Kidney (tissue), 22 donors: ENCODE measurements at places on chromosomes 3 and 15.

- H3K27ac ChIP-seq, result peak overlapping the region; percentile 79
- H3K4me3 ChIP-seq, result peak overlapping the region; percentile 20
- peaks cover 6% of the 10 kb centered on the region for H3K4me1 ChIP-seq
- peak; percentile 89 for DNase-seq
- peaks cover 6% of the 10 kb centered on the region for H3K36me3 ChIP-seq
These were observed 5.0 kb upstream of the IL17RE start for GRCh38 chr3:9897408-9898372.

GRCh38 chr15:57609805-57610529 is 18.3 kb downstream of the MYZAP start:
- H3K4me1 ChIP-seq, result no peaks in the 10 kb centered on the region
- no peaks in the 10 kb centered on the region for H3K36me3 ChIP-seq
- H3K27me3 ChIP-seq, result no peaks in the 10 kb centered on the region
- DNase-seq, result peak; percentile 87
- H3K4me3 ChIP-seq, result no peak overlapping the region

DNA sequence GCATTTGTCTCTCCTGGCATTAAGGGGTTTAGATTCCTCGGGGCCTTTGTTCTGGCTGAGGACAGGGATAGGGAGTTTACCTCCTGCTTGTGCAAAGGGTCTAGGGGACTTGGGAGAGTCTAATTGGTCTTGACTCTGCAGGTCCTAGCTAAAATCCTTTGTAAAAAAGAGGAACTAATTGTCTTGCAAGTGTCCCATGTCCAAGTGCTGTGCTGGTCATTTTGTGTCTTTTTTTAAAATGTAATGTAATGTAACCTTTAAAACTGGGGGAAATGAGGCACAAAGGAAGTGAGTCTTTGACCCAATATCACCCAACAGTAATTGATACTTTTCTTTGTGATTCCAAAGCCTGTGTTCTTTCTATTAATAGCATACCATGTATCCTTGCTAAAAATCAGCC is 14.9 kb upstream of the C3orf80 start:
- H3K27ac ChIP-seq, result no peak overlapping the region
- no peaks in the 10 kb centered on the region for H3K36me3 ChIP-seq
- no peaks in the 10 kb centered on the region for H3K4me1 ChIP-seq
- DNase-seq, result no peak
- no peaks in the 10 kb centered on the region for H3K27me3 ChIP-seq
- no peak overlapping the region for H3K4me3 ChIP-seq

DNA sequence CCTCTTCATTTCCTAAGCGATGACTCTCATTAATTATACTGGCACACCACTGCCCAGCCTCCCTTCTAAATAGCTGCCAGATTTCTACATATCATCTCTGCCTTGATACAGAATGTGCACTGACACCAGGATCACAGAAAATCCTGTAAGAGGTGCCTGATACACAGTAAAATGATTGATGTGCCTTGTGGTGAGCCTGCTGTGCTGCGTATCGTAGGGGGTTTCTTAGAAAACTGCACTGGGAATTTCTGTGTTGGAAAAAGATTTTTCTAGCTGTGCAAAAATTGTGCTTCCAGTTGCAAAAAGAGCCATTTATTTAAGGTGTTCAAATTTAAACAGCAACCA is 3.0 kb upstream of the PLCH1 start:
- H3K4me3 ChIP-seq, result no peak overlapping the region
- H3K4me1 ChIP-seq, result no peaks in the 10 kb centered on the region
- H3K27me3 ChIP-seq, result no peaks in the 10 kb centered on the region
- H3K36me3 ChIP-seq, result no peaks in the 10 kb centered on the region
- H3K27ac ChIP-seq, result no peak overlapping the region

- no peak overlapping the region for H3K27ac ChIP-seq
- H3K36me3 ChIP-seq, result no peaks in the 10 kb centered on the region
- DNase-seq, result no peak
- H3K27me3 ChIP-seq, result no peaks in the 10 kb centered on the region
- H3K4me3 ChIP-seq, result no peak overlapping the region
These were observed 74.9 kb downstream of the SIDT1 start for GRCh38 chr3:113607219-113607596.

GRCh38 chr3:172296975-172297332 is 151.3 kb downstream of the GHSR start:
- H3K4me1 ChIP-seq, result no peaks in the 10 kb centered on the region
- H3K27ac ChIP-seq, result no peak overlapping the region
- peaks cover 5% of the 10 kb centered on the region for H3K36me3 ChIP-seq
- no peaks in the 10 kb centered on the region for H3K27me3 ChIP-seq

DNA sequence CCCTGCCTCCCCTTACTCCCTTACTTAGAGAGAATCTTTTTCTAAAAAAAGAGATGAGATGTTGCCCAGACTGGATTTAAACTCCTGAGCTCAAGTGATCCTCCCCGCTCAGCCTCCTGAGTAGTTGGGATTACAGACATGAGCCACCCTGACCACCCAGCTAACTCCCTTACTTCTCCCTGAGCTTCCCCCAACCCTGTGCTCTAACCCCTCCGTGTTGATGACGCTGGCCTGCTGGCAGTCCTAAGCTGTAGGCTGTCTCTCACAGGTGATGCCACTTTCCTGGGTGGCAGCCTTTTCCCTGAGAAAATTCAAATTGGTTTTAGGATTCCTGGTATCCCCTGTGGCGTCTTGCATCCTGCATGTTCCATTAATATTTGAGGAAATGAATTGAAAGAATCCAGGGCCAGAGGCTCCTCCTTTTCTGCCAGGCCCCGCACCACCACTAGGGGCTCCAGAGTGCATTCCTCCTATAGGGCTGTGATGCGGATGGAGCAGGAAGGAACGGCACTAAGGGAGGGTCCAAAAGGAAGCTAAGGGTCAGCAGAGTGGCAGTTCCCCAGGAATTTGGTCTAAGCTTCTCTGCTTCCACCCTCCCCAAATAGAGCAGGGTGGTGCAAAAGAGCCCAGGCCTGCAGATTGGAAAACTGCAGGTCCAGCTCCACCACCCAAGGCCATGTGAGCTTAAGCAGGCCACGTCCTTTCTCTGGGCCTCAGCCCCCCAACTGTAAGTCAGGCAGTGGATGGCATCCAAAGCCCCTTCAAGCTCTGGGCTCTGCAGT is 101.1 kb downstream of the DAPK2 start:
- H3K27ac ChIP-seq, result no peak overlapping the region
- no peaks in the 10 kb centered on the region for H3K4me1 ChIP-seq
- peak; percentile 70 for DNase-seq
- no peak overlapping the region for H3K4me3 ChIP-seq
- H3K27me3 ChIP-seq, result no peaks in the 10 kb centered on the region

DNA sequence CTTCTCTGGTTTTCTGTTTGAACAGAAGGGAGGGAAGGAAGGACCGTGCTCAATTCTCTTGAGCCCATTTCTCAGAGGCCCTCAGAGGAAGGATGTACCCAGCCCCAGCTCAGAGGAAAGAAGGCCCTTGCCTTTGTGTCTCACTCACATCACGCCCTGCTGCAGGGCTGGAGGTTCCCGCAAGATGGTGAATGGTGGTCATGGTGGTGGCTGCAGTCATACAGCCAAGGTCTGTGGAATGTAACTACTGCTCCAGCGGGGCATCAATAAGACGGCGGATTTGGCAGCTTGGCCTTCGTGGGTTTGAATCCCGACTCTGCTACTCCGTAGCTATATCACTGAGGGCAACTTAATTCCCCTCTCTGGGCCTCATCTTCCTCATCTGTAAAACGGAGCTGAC is 62.9 kb downstream of the SLC6A1 start:
- no peak overlapping the region for H3K4me3 ChIP-seq
- no peak overlapping the region for H3K27ac ChIP-seq

GRCh38 chr3:29339016-29339833 is 58.4 kb downstream of the RBMS3 start:
- peak; percentile 51 for DNase-seq
- H3K27me3 ChIP-seq, result no peaks in the 10 kb centered on the region
- H3K4me3 ChIP-seq, result no peak overlapping the region
- H3K36me3 ChIP-seq, result no peaks in the 10 kb centered on the region

GRCh38 chr3:137343283-137343682 is 385.5 kb downstream of the IL20RB start:
- DNase-seq, result no peak
- H3K27me3 ChIP-seq, result no peaks in the 10 kb centered on the region
- H3K4me1 ChIP-seq, result no peaks in the 10 kb centered on the region

- H3K27me3 ChIP-seq, result no peaks in the 10 kb centered on the region
- no peak overlapping the region for H3K4me3 ChIP-seq
- DNase-seq, result no peak
- H3K4me1 ChIP-seq, result no peaks in the 10 kb centered on the region
- H3K36me3 ChIP-seq, result no peaks in the 10 kb centered on the region
- H3K27ac ChIP-seq, result no peak overlapping the region
These were observed 8.4 kb downstream of the PIGB start for GRCh38 chr15:55327387-55327786.

- no peak overlapping the region for H3K4me3 ChIP-seq
- no peaks in the 10 kb centered on the region for H3K36me3 ChIP-seq
- no peaks in the 10 kb centered on the region for H3K27me3 ChIP-seq
- no peaks in the 10 kb centered on the region for H3K4me1 ChIP-seq
These were observed 594.1 kb downstream of the FGF12 start for GRCh38 chr3:192133271-192133670.

DNA sequence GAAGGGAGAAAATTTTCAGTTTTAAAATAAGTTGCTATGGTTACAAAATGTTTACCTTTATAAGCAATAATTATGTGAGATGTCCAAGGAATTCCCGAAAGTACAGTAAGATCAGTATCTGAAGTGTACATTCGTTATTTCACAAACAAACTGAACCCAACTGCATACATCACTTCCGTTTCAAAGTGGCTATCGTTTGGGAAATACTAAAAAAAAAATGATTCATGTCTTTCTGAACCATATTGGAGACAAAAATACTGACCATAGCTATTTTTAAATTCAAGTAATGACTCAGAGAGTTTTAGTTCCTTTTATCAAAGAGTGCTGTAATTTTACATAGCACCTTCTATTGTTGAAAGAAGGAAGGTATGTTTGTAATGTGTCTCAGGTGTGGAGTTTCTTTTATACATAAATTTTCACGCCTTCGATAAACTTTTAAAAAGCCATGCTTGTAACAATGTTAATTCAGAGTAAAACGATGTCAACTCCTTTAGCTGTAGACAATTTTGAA is 8.0 kb upstream of the ANKRD28 start:
- DNase-seq, result no peak
- H3K4me1 ChIP-seq, result no peaks in the 10 kb centered on the region
- H3K4me3 ChIP-seq, result no peak overlapping the region
- no peaks in the 10 kb centered on the region for H3K36me3 ChIP-seq
- no peak overlapping the region for H3K27ac ChIP-seq

GRCh38 chr3:78165876-78166275 is 1126.0 kb downstream of the ROBO2 start:
- H3K27ac ChIP-seq, result no peak overlapping the region
- H3K4me3 ChIP-seq, result no peak overlapping the region
- H3K36me3 ChIP-seq, result no peaks in the 10 kb centered on the region
- H3K4me1 ChIP-seq, result no peaks in the 10 kb centered on the region
- no peak for DNase-seq

DNA sequence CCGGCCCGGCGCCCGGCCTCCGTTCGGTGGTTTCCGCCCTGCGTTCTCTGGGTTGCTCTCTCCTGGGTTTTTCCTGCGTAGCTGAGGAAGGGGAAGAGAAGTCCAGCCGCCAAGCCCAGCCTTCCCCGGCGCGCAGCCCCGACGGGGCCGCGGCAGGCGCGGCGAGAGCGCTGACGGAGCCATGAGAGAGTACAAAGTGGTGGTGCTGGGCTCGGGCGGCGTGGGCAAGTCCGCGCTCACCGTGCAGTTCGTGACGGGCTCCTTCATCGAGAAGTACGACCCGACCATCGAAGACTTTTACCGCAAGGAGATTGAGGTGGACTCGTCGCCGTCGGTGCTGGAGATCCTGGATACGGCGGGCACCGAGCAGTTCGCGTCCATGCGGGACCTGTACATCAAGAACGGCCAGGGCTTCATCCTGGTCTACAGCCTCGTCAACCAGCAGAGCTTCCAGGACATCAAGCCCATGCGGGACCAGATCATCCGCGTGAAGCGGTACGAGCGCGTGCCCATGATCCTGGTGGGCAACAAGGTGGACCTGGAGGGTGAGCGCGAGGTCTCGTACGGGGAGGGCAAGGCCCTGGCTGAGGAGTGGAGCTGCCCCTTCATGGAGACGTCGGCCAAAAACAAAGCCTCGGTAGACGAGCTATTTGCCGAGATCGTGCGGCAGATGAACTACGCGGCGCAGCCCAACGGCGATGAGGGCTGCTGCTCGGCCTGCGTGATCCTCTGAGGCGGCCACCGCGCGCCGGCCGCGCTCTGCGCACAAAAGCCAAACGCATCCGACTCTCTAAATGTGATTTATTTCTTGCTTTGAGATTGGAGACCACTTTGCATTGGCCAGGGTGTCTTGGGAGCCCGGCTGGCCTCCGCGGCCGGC is 727 bp downstream of the RAP2B start:
- H3K27ac ChIP-seq, result peak overlapping the region; percentile 71
- peak; percentile 47 for DNase-seq
- H3K27me3 ChIP-seq, result no peaks in the 10 kb centered on the region

- no peaks in the 10 kb centered on the region for H3K4me1 ChIP-seq
- H3K27ac ChIP-seq, result no peak overlapping the region
- H3K27me3 ChIP-seq, result no peaks in the 10 kb centered on the region
- no peaks in the 10 kb centered on the region for H3K36me3 ChIP-seq
These were observed 59.0 kb upstream of the NECTIN3 start for GRCh38 chr3:111012388-111013248.

DNA sequence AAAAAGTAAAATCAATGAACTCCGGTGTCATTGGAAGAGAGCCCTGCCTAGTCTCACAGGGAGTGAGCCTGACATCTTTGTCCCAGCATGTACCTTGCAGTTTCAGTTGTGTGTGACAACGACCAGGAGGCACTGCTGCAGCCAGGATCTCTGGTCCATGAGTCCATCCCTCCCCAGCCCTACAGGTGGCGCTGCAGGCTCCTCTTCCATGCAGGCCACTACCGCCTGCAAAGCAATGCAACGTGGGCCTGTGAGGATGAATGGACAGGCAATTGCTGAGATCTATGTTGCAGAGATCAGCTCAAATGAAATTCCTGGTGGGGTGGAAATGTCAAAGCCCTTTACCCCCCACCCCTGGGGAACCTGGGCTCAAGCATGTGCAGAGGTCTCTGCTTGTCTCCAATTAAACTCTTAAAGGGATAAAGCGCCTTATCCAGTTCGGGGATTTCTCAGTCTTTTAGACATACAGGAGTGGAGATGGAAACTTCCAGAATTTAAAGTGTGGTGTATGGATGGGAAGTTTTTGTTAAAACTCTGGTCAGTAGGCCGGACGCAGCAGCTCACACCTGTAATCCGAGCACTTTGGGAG is 35.8 kb downstream of the TKT start:
- H3K36me3 ChIP-seq, result peaks cover 11% of the 10 kb centered on the region
- peak; percentile 92 for DNase-seq
- no peaks in the 10 kb centered on the region for H3K4me1 ChIP-seq
- H3K27me3 ChIP-seq, result no peaks in the 10 kb centered on the region
- H3K4me3 ChIP-seq, result no peak overlapping the region
